ENCODE measurements at places on chromosomes 12 and 14. TPM values are rescaled to one million over a fixed set of nuclear protein-coding genes. Genes with fewer than 3 reads are reported as not detected.

The TPCN1 gene
- 23.3 TPM for total RNA-seq

The KRT75 gene
- not detected for total RNA-seq

The C12orf60 gene
- total RNA-seq = 1.9 TPM

The NFATC4 gene
- total RNA-seq = not detected

The ZNF10 gene
- total RNA-seq = 7.7 TPM

The DEPDC4 gene
- 2.5 TPM for total RNA-seq

The CAPZA3 gene
- not detected for total RNA-seq

The KLHL33 gene
- total RNA-seq = 0.59 TPM

The ASB2 gene
- 116 TPM for total RNA-seq

The HVCN1 gene
- 11.7 TPM for total RNA-seq

The GPRC5A gene
- not detected for total RNA-seq

The RBP5 gene
- 0.91 TPM for total RNA-seq

The SPTB gene
- total RNA-seq = not detected

The PDE3A gene
- total RNA-seq = not detected

GRCh38 chr14:72574715-72575114 is 319.2 kb downstream of the DPF3 start:
- DNase-seq = no peak

DNA sequence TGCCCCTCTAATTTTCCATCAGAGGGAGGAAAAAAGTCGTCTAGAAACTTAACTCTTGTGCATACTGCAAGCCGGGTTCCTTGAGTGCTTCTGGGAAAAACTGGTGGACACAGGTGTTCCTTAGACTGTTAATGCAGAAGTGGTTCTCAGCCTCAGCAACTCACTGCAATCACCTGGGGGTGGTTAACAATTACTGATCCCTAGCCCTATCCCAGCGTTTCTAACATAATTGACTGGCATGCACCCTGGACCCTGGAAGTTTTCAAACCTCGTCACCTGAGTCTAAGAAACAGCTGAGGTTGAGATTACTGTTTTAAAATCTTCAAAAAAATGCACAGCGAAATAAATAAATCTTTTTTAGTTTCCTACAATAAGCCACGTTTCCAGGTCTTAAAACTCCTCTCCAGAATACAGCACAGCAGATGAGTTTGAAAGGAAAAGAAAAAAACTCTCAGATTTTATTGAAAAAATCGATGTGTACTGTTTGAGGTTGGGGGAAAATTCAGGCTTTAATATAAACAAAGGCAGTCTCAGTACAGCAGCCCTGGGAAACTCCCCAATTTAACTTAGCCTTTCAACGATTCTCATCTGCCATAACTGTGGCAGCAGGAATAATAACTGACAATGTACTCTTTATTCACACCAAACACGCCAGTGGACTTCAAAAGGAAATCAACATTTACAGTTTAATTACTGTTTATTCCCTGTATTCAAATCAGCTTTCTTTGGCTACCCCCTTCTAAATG is 45.4 kb downstream of the PHLDA1 start:
- no peak for DNase-seq

GRCh38 chr14:75430116-75430515 is 2.3 kb downstream of the JDP2 start:
- DNase-seq = no peak

GRCh38 chr12:22406627-22407026 is 72.1 kb upstream of the ST8SIA1 start:
- no peak for DNase-seq

DNA sequence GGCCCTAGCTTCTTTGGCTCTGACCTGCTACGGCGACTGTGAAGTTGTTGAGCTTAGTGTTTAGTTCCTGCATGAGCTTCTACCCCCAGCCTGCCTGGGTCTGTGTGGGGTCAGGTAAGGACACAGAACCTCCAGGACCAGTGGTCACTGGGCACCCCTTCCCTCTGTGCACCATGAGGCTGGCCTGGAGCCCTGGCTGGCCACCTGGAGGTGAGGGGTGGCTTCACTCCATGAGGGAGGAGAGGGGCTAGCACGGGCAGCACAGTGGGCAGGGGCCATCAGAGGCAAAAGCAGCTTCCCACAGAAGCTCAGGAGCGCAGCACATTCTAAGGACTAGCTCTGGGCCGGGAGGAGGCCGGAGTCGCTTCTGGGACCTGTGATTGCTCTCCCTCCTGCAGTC is 36.7 kb downstream of the CCDC92 start:
- DNase-seq = no peak

GRCh38 chr14:88005978-88006851 is 1.3 kb downstream of the GPR65 start:
- peak; percentile 87 for DNase-seq

DNA sequence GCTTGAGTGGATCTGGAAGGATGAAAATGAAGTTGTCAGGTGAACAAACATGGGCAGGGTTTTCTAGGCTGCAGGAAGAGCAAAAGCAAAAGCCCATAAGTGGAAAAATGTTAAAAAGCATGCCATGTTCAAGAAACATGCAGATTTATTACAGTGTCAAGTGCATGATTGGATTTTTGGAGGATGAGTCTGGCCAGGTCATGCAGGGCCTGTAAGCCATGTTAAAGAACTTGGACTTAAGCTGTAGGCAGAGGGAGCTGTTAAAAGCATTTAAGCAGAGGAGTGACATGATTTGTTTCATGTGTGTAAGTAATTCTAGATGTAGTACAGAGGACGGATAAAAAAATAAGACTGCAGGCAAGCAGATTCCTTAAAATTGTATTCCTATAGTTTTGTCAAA is 16.3 kb upstream of the SINHCAF start:
- DNase-seq = no peak

DNA sequence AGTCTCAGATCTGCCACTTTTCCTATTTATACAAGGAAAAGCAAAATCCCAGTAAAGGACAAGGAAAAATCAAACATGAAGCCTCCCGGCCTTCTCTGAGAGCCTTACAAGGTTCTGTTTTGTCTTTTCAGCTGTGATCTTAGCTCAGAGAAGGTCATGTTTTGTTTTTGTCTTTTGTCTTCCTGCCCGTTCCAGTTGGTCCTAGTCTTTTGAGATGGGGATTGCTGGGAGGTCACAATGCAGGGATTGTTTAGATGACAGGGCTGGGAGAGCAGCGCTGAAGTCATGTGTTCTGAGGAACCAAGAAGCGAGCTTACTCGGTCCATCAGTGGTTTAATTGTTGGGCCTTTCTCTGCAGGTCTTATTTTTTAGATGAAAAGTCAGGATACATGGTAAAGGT is 6.0 kb downstream of the PLEKHH1 start:
- no peak for DNase-seq

GRCh38 chr14:89504602-89505313 is 87.7 kb upstream of the FOXN3 start:
- peak; percentile 89 for DNase-seq

DNA sequence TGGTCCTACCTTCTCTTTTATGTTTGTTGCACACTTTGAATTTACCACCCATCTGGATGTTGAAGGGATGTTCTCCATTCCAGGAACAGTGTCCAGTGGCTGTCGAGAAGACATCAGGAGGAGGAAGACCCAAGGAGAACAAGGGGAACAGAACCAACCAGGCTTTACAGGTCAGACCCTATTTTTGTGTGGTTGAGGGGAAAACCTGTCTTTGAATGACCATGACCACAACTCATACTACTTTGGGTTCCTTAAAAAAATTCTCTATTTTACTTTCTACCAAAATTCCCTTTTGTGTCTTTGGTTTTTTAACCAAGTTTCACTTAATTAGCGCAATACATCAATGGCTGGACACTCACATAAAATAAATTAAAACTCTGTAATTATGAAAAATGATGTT is 78.7 kb downstream of the PLXNC1 start:
- no peak for DNase-seq

DNA sequence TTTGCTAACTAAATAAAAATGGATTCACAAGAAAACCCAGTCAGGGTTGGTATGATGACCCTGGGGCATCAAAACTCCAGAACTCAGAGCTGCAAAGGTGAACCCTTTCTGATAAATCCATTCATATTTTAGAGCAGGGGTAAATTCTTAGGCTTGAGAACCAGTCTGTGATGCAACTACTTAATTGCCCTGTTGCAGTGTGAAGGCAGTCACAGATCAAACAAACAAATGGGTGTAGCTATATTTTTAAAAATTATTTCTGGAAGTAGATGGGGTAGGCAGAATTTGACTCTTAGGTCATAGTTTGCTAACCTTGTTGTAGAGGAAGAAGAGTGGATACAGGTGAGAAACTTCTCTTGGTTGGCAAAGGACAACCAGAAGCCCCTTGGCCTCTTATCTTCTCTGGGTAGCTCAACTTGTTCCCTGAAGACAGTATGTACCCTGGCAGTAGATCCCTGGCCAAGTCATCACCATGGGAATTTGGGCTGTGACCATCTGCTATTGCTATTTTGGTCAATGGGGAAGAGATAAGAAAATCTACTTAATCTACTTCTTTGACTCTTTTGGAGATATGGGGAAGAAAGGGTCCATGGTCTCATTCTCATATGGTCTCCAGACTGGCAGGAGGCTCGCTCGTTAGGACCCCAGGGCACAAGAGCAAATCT is 216.1 kb downstream of the PPM1H start:
- no peak for DNase-seq

- no peak for DNase-seq
Measured at GRCh38 chr12:6935371-6936193, 7.8 kb downstream of the ATN1 start.

DNA sequence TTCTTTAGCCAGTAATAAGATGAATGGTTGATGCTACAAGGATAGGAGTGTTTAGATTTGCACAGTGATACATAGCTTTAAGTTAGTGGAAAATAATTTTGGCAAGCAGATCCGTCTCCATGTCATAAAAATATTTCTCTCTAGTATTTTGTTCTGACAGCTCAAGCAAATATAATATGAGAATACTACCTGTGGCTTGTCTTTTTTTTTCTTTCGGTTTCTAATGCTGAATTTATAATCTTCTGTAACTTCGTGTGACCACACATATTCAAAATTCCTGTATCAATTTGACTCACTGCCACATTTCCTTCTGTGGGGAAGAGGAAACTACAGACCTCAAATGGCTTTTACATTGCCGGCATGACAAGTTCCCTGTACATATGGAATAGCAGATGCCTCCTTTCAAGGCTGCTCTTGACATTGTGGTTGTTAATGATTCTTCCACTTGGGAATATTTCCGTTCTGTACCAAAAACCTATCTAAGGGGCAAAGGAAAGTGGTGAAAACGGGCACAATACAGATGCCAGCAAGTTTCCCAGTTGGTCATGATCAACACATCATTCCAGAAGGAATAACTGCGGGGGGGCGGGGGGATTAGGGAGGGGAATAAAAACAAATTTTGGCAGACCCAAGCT is 103.6 kb upstream of the CCDC91 start:
- DNase-seq = no peak

GRCh38 chr12:18981732-18982131 is 147.8 kb upstream of the PLEKHA5 start:
- no peak for DNase-seq

GRCh38 chr12:131035245-131035681 is 81.6 kb downstream of the ADGRD1 start:
- no peak for DNase-seq

- no peak for DNase-seq
Measured at GRCh38 chr12:47282206-47282605, 202.4 kb upstream of the AMIGO2 start.

DNA sequence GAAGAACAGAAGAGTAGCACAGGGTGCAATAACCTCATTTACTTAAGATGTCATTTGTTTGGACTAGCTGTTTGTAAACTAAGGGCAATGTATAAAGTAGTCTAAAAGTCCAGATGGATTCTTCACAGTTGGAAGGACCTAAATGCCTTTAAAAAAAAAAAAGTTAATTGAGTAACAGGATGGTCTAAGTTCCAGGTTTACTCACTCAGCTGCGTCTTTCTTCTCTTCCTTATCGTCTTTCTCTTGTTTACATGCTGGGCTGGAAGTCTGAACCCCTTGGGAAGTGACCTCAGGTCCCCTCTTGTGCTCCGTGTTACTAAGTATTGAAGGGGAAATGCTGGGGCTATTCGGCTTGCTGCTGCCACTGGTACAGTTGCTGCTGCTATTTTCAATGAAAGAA is 82.5 kb downstream of the SH2B3 start:
- no peak for DNase-seq

GRCh38 chr12:104536841-104537240 is 80.1 kb downstream of the CHST11 start:
- no peak for DNase-seq

GRCh38 chr12:76503957-76504356 is 55.6 kb downstream of the OSBPL8 start:
- DNase-seq = no peak

DNA sequence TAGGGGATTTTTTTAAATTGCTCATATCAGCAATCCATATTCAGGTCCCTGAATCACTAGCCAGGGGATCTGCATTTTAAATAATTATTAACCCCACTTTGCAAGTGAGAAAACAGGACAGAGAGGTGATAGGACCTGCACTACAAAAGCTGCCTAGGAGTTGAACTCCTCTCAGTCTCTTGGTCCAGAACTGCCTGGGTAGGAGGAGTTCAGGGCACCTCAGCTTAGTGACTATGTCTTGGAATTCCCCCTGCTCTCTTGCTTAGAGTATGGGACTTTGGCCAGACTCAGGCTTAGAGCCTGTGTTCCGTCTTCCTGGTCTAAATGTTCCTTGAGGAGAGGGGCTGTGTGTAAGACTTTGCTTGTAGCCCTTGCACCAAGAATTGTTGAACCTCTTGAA is 68.2 kb upstream of the WSCD2 start:
- DNase-seq = no peak

GRCh38 chr14:63454436-63454835 is 88.7 kb downstream of the PPP2R5E start:
- no peak for DNase-seq

DNA sequence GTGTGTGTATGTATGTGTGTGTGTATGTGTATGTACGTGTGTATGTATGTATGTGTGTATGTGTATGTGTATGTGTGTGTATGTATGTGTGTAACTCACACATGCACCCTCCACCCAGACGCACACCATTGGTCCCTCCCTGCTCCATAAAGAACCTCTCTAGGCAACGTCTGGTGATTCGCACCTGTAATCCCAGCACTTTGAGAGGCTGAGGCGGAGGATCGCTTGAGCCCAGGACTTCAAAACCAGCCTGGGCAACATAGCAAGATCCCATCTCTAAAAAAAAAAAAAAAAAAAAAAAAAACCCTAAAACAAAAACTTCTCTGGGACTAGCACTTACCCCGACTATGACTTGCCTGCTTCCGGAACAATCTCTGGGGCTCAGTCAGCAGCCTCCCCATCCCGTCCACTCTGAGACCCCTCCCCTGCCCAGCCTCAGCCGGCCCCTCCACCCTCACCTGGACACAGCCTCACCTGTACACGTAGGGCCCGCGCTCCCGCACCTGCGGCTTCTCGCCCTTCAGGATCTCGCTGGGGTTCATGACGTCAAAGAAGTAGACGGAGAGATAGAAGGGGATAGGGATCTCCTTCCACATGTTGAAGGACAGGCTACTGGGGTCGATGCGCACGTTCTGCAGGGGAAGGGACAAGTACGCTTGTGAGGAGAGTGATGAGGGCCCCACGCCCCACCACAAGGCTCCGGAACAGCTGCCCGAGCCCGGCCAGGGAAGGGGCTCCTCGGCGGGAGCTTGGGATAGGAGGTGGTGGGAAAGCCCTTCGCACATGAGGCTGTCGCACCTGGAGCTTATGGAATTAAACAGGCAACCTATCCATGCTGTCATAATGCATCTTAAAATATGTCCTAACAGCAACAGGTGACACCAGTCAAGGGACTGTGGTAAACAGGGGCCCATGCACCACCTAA is 46.3 kb downstream of the SCARB1 start:
- no peak for DNase-seq

GRCh38 chr12:65524666-65525065 is 246.2 kb downstream of the MSRB3 start:
- no peak for DNase-seq

GRCh38 chr12:13116259-13116658 is 12.8 kb upstream of the GSG1 start:
- no peak for DNase-seq

GRCh38 chr12:62785941-62786559 is 148.9 kb downstream of the PPM1H start:
- DNase-seq = peak; percentile 46

- DNase-seq = no peak
Measured at GRCh38 chr12:114888448-114888847, 204.5 kb upstream of the TBX3 start.

Data from activated CD8-positive, alpha-beta memory T cell treated with anti-CD3 and anti-CD28 coated beads, Interleukin-2, amount 10 ng/mL, durations not matched to agents 7 days and 5 days (primary cell).